Activated CD4-positive, alpha-beta memory T cell treated with anti-CD3 and anti-CD28 coated beads for 36 hours (primary cell): ENCODE measurements at places on chromosomes 12 and 14.
A peak's percentile ranks its signal among the peaks of the same experiment; 100 is the strongest.

GRCh38 chr12:121038861-121039668 lies at the start of gene OASL:
TSS of gene OASL (minus strand) at chr12:121039246. CDS start at chr12:121038971, 275 bp downstream.
- peak; percentile 75 for DNase-seq

GRCh38 chr14:104425171-104425681 lies 154.3 kb upstream of the C14orf180 start:
- peak; percentile 5 for DNase-seq

GRCh38 chr12:86659985-86660384 lies 403.8 kb upstream of the MGAT4C start:
- no peak for DNase-seq

DNA sequence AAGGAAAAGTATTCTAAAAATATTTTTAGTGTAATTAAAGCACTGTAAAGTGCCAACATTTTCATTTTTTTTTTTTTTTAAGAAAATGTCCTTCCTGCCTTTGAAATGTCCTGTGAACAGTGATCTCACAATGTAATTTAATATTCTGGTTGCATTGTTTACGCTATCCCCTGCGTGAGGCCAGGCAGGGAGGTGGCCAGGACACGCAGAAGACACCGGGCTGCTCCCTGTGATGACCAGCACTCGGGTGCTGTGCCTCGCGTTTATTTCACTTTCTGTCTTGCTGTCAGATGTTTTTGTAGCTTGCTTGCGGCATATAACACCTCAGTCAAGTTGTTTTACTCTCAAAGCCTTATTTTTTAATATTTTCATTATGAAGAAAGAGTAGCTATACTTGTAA lies 18.5 kb downstream of the PIWIL1 start:
- no peak for DNase-seq

DNA sequence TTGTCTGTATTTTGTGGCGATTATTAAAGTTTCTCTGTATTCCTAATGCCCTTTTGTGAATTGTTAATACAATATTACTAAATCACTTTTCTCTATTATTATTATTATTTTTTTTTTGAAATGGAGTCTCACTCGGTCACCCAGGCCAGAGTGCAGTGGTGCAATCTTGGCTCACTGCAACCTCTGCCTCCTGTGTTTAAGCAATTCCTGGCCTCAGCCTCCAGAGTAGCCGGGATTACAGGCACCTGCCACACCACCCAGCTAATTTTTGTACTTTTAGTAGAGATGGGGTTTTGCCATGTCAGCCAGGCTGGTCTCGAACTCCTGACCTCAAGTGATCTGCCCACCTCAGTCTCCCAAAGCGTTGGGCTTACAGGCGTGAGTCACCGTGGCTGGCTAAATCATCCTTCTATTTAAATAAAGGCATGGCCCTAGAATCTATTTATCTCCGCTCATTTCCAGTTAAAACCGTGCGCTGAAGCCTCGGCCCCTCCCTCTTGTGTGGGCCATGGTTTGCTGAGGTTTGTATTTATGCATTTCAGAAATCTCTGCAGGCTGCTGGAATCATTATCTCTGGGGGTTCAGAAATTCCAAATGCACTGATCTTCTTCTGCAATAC lies 1136.4 kb upstream of the TMEM132C start:
- no peak for DNase-seq

DNA sequence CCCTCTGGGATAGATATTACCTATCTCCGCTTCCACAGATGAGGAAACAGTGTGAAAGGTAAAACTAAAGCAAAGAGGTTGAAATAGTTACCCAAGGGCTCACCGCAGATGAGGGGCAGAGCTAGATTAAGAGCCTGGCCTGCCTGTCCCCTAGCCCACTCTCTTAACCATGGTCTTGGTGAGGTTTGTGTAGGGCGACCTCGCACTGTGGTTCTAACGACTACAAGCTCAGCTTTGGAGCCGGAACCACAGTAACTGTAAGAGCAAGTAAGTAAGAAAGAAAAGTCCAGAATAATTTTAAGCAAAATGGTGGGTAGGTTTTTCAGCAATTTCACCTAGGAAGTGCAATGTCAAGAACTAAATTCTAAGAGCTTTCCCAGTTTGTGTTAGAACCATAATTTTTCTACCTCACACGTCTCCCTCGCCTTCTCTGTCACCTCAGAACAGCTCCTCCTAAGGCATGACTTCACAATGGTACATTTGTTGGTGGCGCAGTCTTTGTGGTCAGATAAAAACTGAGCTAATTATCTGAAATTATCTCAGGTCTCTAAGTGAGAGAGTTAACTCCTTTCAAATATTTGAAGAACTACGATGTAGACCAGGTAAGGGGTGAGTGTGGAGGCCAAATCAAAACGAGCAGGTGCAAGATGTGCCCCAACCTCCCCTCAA lies 64.8 kb downstream of the DAD1 start:
- no peak for DNase-seq

GRCh38 chr14:24037658-24038037 lies 14.2 kb upstream of the CARMIL3 start:
- DNase-seq = no peak

DNA sequence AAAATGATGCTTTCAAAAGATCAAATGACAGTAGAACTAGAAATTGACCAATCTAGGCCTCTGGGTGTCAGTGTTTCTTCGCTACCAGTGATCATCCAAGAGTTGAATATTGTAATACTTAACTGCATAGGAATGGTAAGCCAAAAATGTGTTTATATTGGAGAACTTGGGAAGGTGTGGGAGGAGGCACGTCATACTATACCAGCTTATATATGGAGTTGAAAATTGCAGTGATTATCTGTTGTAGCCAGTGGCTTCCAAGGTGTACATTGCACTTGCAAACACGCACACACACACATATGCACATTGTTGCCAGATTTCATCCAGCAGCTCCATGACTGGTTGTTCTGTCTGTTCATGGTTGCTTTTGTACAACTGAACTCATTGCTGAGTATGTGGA lies 36.1 kb downstream of the EID3 start:
- DNase-seq = no peak

DNA sequence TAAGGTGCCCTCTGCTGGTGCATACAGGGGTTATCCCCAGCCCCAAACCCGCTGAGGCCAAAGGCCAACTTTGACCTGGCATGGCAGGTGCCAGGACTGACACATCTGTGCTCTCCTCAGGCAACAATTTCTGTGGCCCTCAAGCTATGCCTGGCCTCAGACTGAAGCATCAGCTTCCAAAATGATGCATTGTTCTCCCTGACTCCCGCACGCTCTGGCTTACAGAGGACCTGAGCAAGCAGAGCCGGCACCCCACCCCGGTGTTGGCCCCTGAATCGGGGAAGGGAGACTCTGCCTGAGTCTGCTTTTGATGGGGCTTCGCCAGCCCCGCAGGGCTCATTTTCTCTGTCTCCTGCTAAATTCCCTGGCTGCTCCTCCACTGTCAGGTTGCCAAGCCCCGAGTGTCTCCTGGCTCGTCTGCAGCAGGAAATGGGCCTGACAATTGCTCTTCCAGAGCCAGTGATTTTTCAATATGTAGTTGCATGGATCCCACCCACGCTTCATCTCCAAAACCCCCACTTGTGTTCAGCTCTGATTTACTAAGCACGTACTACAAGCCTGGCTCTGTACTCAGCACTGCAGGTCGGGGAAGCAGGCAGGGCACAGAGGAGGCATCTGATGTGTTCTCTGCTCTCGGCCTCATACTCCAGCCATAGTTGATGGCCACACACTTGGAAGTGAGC lies 126.1 kb downstream of the SLC38A6 start:
- no peak for DNase-seq

DNA sequence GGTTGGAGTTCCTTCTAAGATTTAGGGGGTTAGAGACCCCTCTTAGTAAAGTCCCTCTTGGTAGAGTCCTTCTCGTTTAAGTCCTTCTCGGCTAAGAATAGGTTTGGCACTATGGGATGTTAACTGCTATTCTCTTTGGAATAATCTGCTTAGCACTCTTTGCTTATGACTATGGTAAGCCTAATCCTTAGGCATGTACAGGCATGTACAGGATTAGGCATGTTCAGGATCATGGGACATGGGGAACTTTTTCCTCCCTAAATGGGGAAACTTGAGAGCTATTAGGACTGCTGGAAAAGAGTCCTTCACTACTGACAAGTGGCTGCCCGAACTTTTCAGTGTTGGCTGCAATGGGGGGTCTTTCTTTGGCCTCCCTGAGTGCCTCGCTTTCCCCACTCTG lies 193.3 kb downstream of the TMEM117 start:
- no peak for DNase-seq

DNA sequence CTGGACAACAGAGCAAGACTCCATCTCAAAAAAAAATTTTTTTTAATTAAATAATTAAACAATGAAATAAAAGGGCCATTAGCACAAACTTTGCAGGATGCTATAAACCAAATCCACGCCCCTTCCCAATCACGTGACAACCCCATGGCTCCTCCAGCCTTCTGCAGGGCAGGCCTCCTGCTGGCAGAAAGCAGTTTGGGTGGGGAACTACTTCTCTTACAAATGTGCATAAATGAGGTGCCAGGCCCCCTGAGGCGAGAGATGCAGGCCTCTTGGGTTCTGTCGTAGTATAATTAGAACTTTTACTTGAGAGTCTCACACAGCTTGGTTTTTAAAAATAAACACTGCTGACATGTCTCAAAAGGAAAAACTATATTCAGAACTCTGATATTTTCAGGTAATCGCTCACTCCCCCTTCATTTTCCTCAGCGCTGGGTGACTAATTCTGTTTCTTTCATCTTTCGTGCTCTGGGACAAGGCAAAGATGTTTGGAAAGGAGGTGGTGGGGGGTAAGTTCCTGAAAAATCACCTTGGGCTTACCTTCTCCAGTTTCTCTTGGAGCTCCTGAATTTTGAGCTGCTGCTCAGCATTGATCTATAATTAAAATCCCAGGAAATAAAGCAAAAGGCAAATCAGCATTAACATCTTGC lies 101.7 kb downstream of the CIT start:
- DNase-seq = no peak
